ENCODE measurements at places on chromosomes 16 and 17.

GRCh38 chr17:40539711-40540411 is 25.4 kb downstream of the CCR7 start:
- no peak for DNase-seq

GRCh38 chr17:2893422-2893914 is 97.2 kb downstream of the RAP1GAP2 start:
- DNase-seq, result no peak

DNA sequence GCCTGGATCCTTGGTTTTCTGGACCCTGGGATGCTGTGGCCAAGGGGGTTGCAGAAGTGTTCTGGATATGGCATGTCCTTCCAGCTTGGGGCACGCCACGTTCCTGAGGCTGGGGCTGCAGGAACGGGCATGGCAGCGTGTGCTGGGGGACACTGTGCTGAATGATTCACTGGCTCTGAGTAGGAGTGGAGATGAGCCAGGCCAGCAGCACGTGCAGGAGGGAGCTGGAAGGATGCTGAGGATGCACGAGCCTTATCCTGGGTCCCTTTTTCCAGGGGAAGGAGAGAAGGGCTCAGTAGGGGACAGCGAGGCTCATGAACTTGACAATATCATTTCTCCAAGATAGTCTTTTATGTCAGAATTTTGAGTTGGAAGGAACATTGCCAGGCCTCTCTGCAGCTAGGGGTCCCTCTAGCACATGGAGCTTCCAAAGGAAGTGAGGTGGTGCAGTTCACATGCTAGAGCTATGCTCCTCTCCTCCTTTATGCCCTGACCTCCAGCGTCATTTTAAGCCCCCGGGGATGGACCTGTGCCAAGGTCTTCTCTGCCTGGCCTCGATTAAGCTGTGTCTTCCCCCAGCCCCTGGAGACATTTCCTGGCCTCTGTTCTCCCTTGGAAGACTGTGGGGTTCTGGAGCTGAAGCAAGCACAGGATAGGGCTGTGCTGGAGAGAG is 125.9 kb downstream of the OR1D5 start:
- DNase-seq, result no peak

DNA sequence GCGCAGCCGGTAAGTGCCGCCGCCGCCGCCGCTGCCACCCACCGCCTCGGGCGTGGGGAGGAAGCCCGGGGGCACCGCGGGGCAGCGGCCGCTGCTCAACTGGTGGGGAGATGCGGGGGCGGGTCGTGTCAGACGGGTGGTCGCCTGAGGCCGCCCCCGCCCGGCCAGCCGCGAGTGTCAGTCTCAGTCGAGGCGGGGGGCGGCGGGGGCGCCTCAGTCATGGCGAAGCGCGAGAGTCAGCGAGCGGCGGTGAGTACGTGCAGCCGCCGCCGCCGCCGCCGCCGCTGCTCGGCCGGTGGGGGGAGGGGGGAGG is 76.2 kb downstream of the CHD9 start:
- DNase-seq, result no peak

GRCh38 chr16:75387951-75388350 is 45.4 kb downstream of the CFDP1 start:
- no peak for DNase-seq

GRCh38 chr16:68363658-68364521 is 53.1 kb downstream of the PRMT7 start:
- DNase-seq, result no peak

GRCh38 chr17:28902819-28903545 is at the start of gene DHRS13:
Gene DHRS13 (minus strand): TSS chr17:28903079. CDS start chr17:28902944, 135 bp downstream.
- peak; percentile 84 for DNase-seq

DNA sequence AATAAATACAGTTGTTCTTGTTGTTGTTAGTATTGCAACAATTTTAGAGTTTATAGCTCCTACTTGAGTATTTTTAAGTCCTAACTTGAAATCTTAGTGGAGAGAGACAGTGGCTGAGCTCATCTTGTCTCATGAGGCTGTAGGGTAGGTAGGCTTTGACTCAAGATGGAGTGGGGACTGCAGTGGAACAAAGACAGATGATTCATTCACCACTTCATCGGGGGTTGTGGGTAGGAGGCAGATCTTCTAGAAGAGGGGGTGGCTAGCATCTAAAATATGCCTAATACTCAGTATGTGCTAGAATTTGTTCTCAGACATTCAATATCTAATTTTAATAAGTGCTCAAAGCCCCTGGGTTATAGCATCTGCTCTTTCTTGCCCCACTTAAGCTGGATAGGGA is 13.1 kb upstream of the MMD start:
- no peak for DNase-seq

DNA sequence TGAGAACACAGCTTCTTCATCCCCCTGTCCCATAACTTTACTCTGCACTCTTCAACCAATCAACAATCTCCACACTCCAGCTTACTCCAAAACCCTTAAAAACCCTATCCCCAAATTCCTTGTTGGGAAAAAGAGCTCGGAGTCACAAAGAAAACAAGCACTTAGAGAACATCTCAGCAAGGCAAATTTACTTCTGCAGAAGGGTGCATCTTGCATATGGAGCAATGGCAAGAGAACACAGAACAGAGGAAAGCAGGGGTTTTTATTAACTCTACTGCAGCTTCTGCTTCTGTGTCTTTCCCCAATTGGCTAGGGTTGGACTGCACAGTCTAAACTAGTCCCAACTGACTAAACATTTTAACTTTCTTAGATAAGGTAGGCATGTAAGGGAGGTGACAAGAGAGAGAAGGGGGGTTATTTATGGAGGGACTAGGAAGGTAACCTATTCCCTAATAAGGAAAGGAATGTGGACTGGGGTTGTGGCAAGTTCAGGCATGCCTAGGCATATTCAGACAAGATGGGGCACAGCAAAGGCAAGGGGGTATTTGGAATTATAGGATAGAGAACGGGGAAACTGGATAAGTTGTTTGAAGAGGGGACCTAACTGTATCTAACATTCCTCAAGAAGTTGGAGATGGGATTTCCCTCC is 125.5 kb downstream of the CACNG3 start:
- no peak for DNase-seq

- DNase-seq, result no peak
Measured at GRCh38 chr16:86101137-86101896, 202.4 kb downstream of the IRF8 start.

GRCh38 chr17:72774236-72774635 is 318.3 kb downstream of the SLC39A11 start:
- DNase-seq, result no peak

GRCh38 chr16:19458722-19459379 is 41.2 kb downstream of the TMC5 start:
- no peak for DNase-seq

- no peak for DNase-seq
Measured at GRCh38 chr17:49162866-49163265, 30.3 kb downstream of the B4GALNT2 start.

GRCh38 chr17:1890758-1891450 is 61.1 kb downstream of the RPA1 start:
- no peak for DNase-seq

DNA sequence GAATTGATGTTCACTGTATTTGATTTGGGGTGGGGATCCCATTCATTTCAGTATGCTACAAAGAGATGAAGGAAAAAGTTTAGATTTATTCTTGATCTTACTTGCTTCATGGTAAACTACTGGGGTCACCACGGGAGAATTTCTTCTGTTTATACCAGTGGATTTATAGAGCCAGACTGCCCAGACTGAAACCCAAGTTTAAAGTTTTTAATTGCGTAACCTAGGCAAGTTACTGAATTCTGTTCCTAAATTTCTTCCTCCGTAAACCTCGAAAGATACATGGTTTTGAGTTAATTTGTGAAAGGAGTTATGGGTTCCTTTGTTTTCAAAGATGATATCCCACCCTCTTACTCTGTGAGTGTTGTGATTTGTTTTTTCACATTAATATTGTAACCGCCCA is 26.4 kb downstream of the PIGL start:
- no peak for DNase-seq

- no peak for DNase-seq
Measured at GRCh38 chr16:86370062-86370461, 140.3 kb upstream of the FOXF1 start.

DNA sequence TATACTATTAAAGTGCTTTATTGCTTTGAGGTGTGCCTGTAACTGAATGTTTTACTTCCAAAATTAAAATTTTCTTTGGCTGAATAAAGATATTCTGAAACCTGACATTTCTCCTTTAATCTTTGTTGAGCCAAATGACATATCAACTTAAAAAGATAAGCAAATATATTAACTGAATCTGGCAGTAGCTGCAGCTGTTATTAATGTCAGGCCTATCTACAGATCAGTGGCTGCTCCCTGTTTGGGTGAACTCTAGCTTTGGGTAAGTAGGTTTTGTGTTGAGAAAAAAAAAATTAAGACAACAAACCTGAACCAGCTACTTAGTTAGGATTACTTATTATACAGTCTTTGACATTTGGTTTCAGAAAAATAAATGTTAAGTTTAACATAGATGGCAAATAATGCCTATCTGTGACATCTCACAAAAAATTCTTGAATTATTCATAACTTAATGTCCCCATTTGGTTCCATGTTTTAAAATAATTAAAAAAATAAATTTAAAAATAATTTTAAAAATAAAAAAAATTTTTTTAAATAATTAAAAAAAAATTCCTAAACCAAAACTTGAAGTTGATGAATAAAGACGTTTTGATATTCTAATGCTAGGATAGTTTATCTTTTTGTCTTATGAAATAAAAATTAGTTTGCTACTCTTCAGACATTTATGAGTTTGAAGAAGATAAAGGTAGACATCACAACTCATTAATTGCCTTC is 19.8 kb downstream of the CPD start:
- DNase-seq, result no peak
